ENCODE measurements at places on chromosomes 2 and 18.

DNA sequence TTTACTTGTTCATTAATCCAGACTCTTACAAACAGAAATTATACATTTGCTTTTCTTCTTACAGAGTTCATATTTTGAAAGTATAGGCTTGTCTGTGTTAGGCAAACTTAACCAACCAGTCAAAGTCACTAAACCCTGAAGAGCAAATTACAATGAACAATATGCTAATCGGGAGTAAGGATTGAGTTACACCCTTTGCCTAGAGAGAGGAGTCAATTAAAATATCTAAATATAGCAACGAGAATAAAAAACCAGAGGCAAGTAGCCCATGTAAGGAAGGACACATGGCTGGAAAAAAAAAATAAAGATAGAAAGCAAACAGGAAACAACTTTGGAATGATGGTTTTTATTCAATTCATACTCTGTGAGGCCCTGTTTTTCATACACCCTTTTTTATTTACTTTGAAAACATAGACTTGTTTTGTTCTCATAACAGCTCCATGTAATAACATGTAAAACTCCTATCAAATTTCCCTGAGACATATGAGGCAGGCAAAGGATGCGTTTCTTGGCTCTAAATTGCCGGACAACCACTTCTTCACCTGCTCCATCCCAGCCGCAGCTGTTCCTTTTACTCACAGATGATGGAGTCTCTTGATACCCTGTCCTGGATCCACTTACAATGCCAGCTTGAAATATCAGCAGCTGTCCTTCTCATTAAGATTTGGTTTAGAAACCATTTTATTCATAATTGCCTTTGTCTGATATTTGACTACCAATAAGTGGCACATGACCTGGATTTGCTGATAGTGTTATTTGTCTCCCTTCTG lies 767.7 kb upstream of the GCFC2 start:
- DNase-seq, result no peak

DNA sequence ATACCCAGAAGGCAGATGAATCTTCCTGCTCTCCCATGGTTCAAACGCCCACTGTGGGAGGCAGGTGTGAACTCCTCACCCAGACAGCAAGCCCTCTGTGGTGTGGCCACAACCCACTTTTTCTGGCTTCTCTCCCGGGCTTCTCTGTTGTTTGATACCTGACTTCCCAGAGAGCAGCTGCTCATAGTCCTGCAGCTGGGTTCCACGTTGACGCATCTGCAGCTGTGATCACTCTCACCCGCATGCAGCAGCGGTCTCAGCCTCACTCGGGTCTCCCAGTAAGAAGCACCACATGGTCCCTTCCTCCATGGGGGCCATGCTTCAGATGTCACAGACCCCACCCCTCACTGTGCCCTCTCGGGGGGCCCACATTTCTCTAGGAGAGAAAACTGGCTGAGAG lies 3.5 kb downstream of the ASPRV1 start:
- DNase-seq, result no peak

GRCh38 chr2:158457826-158458616 lies 1.3 kb downstream of the PKP4 start:
- peak; percentile 80 for DNase-seq

DNA sequence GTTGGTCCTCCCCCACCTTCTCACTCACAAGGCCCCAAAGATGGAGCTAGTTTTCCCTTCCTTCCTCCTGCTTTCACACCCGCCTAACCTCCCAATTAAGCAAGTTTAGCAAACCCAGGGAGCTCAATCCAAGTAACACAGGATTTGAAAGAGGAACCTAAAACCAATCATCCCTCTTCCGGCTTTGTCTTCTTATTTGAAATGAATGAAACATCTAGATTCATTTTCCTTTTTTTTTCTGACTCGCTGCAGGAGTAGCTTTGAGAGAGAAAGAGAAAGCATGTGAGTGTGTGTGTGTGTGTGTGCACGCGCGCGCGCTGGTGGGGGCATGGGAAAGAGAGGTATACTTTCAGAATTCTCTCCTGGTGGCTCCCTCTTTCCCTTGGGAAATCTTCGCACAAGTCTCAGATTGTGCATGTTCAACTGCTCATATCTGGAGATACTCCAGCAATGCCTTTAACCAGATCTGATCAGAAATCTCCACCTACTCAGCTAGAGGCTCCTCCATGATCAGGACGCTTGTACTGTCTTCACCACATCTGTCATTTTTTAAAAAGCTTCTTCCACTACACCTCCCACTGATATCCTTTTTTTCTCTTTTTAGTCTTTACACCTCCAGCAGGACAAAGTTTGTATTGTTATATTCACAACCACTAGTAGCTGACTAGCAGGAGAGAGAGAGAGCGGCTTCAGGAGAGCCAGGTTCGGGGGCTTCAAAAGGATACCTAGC lies 1.7 kb downstream of the SLC8A1 start:
- no peak for DNase-seq

GRCh38 chr2:201980389-201980821 lies 53.2 kb upstream of the FZD7 start:
- DNase-seq, result no peak

DNA sequence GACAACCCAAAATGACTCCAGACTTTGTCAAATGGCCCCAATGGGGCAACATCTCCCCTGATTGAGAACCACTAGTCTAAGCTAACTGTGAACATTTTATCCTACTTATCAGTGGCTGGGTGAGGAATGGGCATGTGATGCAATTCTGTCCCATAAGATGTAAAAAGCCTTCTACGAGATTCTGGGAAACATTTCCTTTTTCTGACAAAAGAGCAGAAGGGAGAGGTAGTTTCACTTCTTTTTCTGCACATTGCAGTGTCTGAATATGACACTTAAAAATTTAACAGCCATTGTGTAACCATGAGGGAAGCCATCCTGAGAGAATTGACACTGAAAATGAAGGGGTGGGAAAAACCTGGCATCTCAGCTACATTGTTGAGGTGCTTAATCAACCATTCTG lies 17.3 kb upstream of the MARCHF4 start:
- DNase-seq, result no peak

- DNase-seq, result no peak
Measured at GRCh38 chr2:173231465-173231864, 123.2 kb upstream of the CDCA7 start.

DNA sequence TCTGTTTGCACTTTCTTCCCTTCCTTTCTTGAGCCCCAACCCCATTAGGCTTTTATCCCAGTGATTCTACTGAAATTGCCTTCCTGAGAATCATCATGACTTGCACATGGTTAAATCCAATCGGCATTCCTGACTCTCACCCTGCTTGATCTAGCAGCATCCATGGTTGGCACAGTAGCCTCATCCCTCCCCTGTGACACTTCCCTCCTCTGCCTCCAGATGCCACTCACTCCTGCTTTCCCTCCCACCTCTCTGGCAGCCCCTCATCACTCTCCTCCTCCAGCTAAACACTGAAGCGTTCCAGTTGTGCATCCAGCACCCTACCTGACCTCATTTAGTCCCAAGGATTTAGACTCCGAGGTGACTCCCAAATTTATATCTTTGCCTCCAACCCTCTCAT lies 114.7 kb downstream of the GALNT14 start:
- DNase-seq, result no peak

DNA sequence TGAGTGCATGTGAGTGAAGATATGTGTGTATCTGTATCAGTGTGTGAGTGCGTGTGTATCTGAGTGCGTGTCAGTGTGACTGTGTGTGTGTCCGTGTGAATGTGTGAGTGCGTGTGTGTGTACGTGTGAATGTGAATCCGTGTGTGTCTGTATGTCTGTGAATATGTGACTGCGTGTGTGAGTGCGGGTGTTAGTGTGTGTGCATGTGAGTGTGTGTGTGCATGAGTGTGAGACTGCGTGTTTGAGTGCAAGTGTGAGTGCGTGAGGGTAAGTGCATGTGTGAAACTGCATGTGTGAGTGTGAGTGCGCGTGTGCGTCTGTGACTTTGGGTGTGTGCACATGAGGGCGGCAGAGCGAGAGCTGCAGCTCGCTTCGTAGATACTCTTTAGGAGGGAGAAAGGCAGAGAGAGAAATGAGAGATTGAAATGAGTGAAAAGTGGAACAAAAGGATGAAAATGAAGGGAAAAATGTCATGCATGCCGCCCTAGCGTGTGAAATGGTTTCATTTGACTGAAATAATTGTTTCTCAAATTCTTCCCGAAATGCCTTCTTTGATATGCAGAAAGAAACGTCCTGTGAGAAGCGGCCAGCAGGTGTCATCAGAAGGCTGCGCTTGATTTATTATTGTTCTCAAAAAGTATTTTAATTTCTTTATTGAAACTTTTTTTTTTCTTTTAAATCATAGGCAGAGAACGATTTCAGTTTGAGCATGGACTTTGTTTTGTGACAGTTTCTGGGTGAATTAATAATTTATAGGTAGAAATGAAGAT lies 25.6 kb downstream of the ZNF407 start:
- no peak for DNase-seq

- DNase-seq, result no peak
Measured at GRCh38 chr2:122692400-122693083, 937.1 kb downstream of the TSN start.

- DNase-seq, result no peak
Measured at GRCh38 chr2:1295740-1296139, 117.5 kb upstream of the TPO start.

DNA sequence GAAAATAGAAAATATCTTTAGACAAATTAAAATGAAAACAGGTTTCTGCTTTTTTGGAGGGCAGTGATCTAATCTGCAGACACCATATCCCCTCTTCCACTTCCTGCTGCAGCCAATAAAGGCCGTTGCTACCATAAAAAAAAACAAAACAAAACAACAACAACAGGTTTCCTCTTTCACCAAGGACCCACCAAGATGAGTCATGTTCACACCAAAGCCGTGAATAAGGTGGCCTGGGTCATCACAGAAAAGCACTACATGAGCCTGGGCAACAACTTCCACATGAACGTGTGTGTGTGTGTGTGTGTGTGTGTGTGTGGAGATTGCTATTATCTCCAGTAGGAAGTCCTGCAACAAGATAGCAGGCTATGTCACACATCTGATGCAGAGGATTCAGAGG lies 24.8 kb upstream of the TFCP2L1 start:
- DNase-seq, result no peak

- no peak for DNase-seq
Measured at GRCh38 chr18:6069103-6069502, 173.8 kb upstream of the TMEM200C start.

DNA sequence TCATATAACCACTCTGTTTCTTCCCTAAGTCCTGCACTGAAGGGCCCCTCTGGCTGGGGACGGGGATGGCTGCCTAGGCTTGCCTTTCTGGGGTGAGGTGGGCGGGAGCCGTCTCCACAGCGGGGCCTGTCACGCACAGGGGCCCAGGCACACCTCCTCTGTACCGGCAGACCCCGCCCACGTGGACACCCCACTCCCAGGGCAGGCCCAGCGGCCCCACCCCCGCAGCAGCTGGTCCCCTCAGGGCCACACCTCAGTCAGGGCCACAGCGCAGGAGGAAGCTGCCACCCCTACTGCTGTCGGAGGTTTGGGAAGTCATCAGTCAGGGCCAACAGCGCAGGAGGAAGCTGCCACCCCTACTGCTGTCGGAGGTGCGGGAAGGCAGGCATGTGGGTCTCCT lies 257.6 kb upstream of the RAB6C start:
- no peak for DNase-seq

GRCh38 chr2:240584486-240585031 lies 2.0 kb upstream of the CAPN10 start:
- no peak for DNase-seq

DNA sequence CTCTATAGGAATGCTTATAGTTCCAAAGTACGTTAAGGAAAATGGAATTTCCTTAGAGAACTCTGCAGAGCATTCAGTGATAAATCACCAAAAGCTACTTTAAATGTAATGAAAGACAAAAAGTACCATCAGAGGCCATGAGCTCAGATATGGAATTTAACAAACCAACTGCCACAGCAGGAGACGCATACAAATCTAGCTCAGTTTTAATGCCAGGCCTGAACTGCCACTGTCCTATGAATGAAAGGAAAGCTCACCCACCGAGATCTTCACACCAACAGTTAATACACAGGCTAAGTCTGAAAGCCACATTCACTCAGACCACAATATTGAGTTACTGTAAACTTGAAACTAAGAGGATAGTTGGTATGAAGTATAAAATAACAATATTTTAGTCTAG lies 126.8 kb downstream of the ZNF516 start:
- DNase-seq, result no peak

DNA sequence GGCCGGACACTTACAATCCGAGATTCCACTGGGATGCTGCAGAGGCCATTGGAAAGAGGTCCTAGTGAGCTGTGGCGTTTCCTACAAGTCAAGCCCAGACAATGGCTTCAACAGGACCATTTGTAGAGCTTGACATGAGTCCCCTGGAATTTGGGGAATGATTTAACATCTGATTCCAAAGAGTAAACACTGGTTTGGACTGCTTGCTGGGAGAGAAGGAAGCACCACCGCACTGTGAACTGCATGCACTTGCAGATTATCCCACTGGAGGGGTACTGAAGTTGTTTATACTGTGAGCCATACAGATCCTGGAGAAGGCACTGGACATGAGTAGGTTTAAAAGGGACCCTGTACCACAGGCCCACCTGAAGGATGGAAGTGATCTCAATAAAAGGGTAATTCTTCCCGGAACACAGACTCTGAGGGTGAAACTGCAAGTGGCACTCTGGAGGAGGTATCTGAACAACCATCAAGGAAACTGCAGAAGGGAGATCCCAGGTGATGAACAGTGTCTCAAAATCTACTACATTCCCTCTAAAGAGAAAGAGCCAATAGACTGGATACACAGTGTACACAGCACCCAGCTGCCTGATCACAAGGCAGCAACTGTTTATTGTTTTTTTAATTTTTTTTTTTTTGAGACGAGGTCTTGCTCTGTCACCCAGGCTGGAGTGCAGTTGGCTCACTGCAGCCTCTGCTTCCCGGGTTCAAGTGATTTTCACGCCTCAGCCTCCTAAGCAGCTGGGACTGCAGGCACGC lies 4.3 kb upstream of the RAB6C start:
- no peak for DNase-seq
